Inflammatory macrophage treated with lipopolysaccharide for 1 hour (primary cell): ENCODE measurements at places on chromosomes 12 and 14.
A peak's percentile ranks its signal among the peaks of the same experiment; 100 is the strongest.

DNA sequence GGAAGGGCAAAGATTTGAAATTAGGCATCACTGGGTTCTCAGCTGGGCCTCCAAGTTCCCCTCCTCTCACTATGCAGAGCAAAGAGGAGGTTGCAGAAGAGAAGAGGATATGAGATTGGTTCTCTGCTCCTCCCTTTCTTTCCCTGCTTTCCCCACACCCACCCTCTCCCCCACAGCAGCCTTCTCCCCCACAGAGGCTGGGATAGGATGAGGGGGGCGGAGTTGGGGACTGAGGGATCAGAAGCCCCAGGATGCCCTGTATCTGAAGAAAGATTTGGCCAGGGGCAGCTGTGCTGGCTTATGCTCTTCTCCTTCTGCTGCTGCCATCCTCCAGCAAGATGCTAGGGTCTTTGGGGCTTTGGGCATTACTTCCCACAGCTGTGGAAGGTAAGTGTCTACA lies at the start of gene AMHR2:
Gene AMHR2, plus strand, starts transcription at position 259 of the 400 bp plus-strand sequence. Its CDS starts 80 bp downstream, at position 339.
- no peak for DNase-seq

GRCh38 chr12:104108755-104109445 lies 29.1 kb downstream of the NFYB start:
- DNase-seq = peak; percentile 55

- peak; percentile 34 for DNase-seq
These were observed 130.1 kb downstream of the SPTSSA start for GRCh38 chr14:34331728-34332623.

DNA sequence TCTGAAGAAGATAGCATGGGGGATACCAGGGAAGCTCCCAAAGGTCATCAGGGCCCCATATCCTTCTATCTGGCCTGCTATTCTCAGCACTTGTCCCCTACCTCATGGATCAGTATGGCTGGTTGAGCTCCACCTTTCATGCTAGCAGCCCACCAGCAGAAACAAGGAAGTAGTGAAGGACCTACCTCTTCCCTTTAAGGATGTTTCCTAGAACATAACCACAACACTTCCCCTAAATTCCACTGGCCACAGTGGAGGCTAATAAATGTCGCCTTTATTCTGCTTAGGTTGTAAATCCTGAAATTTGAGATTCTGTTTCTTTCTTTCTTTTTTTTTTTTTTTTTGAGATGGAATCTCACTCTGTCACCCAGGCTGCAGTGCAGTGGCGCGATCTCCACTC lies 128.6 kb upstream of the PARP11 start:
- DNase-seq = peak; percentile 42

DNA sequence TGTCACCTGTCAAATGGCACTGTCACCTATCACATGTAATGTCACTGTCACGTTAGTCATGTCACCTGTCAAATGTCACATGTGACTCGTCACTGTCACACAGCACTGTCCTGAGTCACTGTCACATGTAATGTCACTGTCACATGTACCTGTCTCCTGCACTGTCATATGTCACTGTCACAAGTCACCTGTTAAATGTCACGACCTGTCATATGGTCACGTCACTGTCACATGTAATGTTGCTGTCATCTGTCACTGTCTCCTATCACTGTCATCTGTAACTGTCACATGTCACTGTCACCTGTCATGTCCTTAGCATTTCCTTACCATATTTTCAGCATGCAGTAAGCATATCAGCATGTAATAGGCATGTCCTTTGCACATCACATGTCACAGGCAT lies 27.1 kb upstream of the TESC start:
- no peak for DNase-seq

DNA sequence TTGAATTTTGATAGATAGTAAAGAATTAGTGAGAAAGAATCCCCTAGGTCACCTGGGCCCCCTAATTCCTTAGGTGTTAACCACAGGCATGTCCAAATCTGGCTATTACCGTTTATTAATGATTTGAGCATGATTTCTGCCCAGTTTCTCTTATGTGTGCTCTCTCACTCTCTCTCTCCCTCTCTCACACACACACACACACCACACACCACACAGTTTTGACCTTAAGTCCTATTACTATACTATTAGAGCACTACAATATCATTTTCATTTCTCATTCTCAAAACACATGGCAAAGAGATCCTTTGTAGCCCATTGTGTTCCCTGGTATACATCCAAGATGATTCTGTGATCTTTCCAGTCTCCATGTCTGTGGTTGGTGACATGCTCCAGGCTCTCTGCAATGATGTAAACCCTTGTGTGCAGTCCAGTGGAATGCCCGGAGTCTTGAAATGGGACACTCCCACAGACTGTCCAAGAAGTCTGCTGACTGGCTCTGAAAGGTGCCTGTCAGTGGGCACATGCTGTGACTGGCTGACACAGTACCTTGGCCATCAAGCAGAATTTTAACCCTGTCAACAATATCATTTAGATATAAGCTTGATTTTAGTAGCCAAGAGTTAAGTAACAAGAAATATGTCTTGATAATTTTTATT lies 96.2 kb downstream of the FIGNL2 start:
- DNase-seq = peak; percentile 93

- no peak for DNase-seq
These were observed 229.2 kb upstream of the TMTC1 start for GRCh38 chr12:30012816-30013450.

- DNase-seq = no peak
These were observed 144.2 kb upstream of the C14orf180 start for GRCh38 chr14:104435147-104436046.

DNA sequence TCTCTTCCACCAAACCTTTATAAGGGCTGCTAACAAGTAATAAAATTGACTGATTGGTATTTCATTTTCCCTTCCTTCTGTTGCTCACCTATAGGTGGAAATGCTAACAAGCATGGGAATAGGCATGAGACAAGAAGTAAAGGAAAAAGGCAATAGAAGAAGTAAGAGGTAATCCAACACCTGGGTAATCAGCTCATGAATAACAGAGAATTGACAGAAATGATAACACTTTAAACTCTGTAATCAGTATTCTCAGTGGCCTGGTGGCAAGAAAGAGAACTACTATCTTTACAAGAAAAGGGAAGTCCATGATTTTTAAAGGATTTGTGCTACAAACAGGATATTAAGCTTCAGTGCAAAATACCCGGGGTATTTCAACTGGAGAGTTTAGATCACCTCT lies 737.8 kb downstream of the RERGL start:
- no peak for DNase-seq

DNA sequence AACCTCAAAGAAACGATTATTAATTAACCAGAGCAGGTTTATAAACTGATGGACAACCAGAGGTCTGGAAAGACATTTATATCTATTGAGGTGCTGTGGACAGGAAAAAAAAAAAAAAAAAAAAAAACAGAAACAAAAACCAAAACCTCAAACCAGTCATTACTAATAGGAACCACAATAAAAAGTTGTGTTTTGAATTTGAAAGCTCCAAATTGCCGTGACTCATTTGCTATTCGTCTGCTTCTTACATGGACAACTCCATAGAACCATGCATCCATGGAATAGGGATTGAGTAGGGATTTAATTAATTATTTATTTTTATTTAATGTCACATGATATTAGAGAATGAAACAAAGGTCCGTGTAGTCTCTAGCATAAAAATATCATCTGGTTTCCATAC lies 134.1 kb upstream of the SSTR1 start:
- no peak for DNase-seq

- no peak for DNase-seq
These were observed 204.4 kb downstream of the FOXN3 start for GRCh38 chr14:89212386-89213235.

DNA sequence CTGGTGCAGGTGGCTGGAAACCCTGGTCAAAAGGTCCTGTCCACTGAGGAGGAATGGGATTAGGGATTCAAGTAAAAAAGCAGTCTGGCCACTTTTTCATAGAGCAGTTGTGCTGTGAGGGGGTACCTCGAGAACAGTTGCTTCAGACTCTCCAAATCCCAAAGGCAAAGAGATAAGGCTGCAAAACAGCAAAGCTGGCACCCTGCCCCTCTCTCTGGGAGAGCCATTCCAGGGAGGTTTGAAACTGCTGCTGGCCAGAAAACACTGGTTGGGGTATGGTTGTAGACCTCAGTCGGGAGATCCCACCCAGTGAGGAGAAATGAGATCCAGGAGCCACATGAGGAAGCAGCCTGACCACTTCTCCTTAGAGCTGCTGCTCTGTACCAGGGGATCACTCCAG lies 137.3 kb downstream of the CEP83 start:
- no peak for DNase-seq

DNA sequence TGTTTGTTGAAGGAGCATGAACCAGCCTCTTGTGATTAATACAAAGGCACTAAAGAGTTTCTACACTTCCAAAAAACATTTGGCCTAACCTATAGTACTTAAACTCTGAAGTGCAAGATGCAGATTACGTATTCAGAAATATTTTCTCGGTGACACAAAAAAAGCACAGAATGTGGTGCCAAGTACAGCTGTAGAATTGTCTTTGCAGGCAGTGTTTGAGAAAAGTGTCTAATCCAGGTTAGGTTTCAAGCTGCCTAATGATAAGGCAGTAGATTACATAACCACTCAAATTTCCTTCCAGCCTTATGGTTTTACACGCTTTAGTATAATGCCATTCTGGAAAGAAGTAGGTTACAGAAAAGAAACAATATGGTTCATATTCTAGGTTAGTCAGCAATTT lies 205.2 kb downstream of the KLHL28 start:
- DNase-seq = no peak

- DNase-seq = no peak
These were observed 1369.2 kb upstream of the TMEM132C start for GRCh38 chr12:126897778-126898177.

DNA sequence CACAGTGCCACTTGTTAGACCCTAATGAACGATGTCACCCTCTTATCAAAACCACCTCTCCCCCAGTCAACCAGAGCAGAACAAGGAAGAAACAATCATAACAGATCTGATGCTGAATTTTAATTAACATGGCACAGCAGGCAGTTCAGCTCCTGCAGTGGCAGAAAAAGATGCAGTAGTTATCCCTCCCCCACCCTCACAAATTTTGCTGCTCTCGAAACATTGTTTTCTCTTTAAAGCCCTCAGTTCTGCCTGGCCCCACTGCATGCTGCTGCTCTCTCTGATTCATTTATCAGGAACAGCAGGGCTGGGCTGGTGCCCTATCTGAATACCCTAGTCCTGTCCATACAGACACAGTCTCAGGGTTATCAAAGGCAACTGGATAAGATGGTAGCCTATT lies 12.2 kb downstream of the CCDC175 start:
- DNase-seq = no peak

DNA sequence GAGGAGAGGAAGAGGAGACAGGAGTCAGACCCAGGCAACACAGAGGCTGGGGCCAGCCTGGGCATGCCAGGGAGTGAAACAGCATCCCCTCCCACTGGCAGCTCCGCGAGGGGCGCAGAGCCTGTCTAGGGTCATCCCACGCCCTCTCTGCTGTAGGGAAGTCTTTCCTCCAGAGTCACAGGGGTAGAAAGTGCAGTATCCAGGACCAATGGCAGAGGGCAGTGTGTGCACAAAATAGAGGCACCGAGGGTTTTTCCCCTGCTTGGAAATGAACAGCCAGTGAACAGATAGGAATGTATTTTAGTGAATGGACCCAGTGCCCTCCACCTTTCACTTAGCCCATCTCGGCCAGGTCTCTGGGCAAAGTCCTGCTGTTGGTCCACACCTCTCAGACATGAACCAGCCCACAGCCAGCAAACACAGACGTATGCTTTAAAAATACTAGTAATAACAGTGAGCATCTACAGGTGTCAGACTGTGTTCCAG lies 9.4 kb upstream of the KRT74 start:
- DNase-seq = peak; percentile 92

DNA sequence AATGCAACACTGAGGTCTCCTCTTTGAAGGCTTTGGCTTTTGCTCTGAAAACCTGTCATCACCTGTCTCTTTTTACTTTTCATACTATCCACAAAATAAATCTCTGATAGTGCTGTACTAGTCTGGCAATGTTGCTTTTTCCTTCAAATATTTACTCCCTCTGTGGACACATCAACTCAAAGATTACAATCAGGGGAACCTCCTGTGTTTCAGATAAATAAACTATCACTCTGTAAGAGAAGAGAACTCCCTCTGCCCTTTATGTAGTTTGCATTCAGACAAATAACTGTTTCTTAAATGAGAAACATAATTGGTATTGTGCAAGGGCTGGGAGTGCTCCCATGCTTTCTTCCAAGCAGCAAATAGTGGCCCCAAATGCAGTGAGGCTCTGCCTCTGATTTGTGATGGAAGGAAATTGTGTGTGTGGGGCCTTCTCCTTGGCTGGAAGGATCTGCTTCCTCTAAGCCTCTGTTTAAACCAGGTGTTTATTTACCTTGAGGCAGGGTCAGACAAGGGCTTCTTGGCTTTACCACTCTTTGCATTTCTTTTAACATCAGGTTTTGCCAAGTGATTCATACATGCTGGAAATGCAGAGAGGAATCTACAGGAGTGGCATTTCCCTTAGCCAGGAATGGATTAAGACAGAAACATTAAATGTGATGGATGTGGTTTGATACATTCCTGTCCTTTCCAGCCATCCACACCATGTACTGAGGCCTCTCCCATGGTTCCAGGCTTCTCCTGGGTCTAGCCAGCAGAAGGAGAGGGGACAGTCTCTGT lies 69.0 kb downstream of the AKAP6 start:
- no peak for DNase-seq

DNA sequence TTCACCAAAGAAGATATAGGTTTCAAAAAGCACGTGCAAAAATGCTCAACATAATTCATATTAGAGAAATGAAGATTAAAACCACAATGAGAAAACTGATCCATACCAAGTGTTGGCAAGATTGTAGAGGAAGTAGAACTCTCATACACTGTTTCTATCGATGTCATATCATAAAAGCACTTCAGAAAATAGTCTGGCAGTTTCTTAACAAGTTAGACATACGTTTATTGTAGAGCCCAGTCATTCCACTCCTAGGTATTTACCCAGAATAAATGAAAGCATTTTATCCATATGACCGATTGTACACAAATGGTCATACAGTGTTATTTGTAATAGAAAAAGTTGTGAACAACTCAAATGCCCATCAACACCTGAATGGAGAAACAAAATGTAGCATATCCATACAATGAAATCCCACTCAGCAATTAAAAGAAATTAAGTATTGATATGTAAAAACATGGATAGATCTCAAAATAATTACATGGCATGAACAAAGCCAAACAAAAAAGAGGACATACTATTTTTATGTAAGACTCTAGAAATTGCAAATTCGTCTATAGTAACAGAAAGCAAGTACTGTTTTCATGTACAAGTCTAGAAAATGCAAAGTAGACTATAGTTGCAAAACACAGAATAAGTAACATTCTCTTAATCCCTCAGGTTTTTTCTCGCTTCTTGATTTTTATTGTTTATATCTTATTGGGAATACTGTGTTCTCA lies 41.0 kb downstream of the USP15 start:
- DNase-seq = no peak
